Mesothelial cell of epicardium (in vitro differentiated cells): ENCODE measurements at places on chromosomes 5 and 9. TPM values are rescaled to one million over a fixed set of nuclear protein-coding genes. Genes with fewer than 3 reads are reported as not detected.

DNA sequence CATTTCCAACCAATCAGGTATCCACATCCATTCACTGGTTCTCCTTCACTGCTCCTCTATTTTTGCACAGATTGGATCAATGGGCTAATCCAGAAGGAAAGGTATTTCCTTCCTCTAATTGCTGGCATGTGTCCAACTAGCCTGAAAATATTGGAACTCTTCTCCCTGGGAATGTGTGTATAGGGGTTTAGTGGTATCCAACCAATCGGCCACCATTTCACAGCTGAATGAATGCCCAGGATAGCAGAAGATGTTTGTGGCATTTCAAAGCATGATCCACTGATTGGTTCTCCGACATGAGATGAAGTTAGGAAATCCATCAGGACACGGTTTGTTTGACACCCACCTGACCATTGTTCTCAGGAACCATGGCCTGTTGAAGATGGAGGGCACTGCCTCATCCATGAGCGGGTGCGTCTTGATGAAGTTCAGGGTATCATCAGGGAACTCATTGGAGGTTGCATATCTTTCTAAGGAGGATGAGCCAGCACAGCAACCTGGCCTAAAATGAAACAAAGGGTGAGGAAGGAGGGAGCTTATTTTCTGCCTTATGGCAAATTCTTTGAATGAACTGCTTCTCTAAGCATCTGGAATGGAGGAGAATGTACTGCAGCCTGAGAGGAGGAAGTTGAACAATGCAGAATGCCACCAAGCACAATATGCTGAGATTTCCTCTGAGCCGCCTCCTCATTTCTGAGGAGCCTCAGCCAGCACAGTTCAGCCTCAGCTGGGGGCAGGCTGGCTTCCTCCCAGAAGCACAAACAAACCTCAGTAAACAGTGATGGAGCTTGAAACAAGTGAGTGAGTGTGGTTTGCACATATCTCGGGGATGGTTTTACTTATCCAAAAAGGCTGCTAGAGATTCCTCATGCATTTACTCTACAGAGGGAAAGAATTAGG lies 94.6 kb downstream of the SEMA6A start:
- H3K27me3 ChIP-seq, result no peaks in the 10 kb centered on the region
- peaks cover 78% of the 10 kb centered on the region for H3K36me3 ChIP-seq
- H3K4me1 ChIP-seq, result peaks cover 5% of the 10 kb centered on the region
- H3K27ac ChIP-seq, result peak overlapping the region; percentile 29

- no peak overlapping the region for H3K4me3 ChIP-seq
- H3K4me1 ChIP-seq, result peaks cover 2% of the 10 kb centered on the region
- DNase-seq, result no peak
Measured at GRCh38 chr9:76756268-76756640, 8.0 kb upstream of the PCA3 start.

The CER1 gene
- 0.78 to 1.2 TPM (median 1.0 TPM) in 3 replicates for total RNA-seq

- DNase-seq, result no peak
- no peak overlapping the region for H3K4me3 ChIP-seq
- peaks cover 33% of the 10 kb centered on the region for H3K36me3 ChIP-seq
Measured at GRCh38 chr5:124252191-124252638, 494.2 kb downstream of the ZNF608 start.

DNA sequence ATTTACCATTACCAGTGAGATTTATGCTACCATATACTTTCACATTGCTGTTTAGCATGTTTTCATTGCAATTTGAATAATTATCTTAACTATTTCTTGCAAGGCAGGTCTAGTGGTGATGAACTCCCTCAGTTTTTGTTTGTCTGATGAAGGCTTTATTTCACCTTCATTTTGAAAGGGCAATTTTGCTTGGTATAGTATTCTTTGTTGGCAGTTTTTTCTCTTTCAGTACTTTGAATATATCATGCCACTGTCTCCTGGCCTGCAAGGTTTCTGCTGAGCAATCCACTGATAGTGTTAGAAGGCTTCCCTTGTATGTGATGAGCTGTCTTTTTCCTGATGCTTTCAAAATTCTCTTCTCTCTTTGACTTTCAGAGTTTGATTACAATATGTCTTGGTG lies 188.0 kb downstream of the MARCHF11 start:
- H3K36me3 ChIP-seq, result peaks cover 22% of the 10 kb centered on the region
- no peaks in the 10 kb centered on the region for H3K27me3 ChIP-seq
- H3K4me1 ChIP-seq, result peaks cover 10% of the 10 kb centered on the region

- H3K4me3 ChIP-seq, result no peak overlapping the region
- H3K27me3 ChIP-seq, result no peaks in the 10 kb centered on the region
- H3K27ac ChIP-seq, result no peak overlapping the region
- H3K4me1 ChIP-seq, result peaks cover 19% of the 10 kb centered on the region
Measured at GRCh38 chr5:151249281-151249680, 3.7 kb upstream of the GM2A start.

The PCDHGB1 gene
- total RNA-seq, result 1.7 to 2.0 TPM (median 2.0 TPM) in 3 replicates

DNA sequence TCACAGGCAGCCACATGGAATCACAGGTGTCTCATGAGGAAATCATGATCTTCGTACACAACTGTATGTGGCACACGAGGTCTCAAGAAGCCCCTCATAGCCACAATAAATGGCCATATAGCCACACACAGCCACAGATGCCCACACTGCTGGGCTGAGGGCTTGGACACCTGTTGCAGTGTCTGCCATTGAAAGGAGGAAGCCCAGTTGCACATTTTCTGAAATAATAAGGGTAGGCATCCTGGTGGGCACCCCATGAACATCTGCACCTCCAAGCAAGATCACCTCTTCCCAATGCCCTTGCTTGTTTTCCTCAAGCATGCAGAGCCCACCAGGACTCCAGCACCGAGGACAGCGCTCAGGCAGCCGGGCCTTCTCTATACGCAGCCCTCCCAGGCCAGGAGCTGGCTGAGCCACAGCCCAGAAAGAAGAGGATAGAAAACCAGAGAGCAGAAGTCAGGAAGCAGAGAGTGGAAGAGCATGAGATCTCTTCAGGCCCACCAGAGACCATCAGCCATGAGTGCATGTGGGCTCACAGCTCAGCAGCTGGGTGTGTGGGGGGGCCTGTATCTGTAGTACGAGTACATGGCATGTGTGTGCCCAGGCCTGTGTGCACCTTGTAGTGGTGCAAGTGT lies 1.0 kb upstream of the ACSL6 start:
- H3K36me3 ChIP-seq, result no peaks in the 10 kb centered on the region
- H3K4me3 ChIP-seq, result peak overlapping the region; percentile 38
- H3K27ac ChIP-seq, result no peak overlapping the region
- H3K27me3 ChIP-seq, result peaks cover 92% of the 10 kb centered on the region
- H3K4me1 ChIP-seq, result no peaks in the 10 kb centered on the region
- DNase-seq, result peak; percentile 89

DNA sequence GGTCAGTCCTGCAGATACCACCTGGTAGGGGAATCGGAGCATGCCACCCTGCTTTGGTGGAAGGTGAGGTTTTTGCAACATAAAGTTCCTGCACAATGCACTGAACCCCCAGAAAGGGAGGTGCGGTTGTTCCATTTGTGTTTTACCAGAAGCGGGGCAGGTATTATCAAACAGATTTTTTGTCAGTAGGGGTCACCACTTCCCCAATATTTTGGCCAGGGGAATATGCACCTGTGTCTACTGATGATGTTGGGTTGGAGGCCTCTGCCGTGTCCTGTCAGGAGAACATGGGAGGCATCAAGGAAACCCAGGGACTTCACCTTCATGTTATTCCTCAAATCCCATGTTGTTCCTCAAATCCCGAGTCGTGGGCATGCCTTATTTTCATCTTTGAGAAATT lies 438.7 kb downstream of the NTRK2 start:
- no peak for DNase-seq
- H3K27me3 ChIP-seq, result no peaks in the 10 kb centered on the region
- H3K4me3 ChIP-seq, result no peak overlapping the region
- H3K4me1 ChIP-seq, result peaks cover 6% of the 10 kb centered on the region

DNA sequence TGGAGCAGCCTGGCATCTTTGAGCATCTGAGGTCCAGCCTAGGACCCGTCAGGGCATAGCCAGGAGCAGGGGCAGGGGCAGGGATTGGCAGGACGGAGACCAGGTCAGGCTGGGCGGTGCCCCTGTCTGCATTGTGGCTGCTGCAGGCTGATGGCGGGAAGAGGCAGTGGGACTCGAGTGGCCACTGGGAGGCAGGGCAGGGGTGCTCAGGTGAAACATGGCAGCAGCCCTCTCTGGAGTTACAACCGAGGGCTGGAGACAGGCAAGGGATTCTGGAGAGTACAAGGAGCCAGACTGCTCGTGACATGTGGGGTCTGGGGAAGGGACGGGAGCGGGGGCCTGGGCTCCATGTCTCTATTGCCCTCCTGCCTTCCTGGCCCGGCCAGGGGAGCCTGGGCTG lies 97.4 kb upstream of the RAPGEF1 start:
- no peaks in the 10 kb centered on the region for H3K4me1 ChIP-seq
- no peak overlapping the region for H3K27ac ChIP-seq
- H3K4me3 ChIP-seq, result no peak overlapping the region
- DNase-seq, result no peak
